ENCODE measurements at places on chromosomes 12 and 14.

DNA sequence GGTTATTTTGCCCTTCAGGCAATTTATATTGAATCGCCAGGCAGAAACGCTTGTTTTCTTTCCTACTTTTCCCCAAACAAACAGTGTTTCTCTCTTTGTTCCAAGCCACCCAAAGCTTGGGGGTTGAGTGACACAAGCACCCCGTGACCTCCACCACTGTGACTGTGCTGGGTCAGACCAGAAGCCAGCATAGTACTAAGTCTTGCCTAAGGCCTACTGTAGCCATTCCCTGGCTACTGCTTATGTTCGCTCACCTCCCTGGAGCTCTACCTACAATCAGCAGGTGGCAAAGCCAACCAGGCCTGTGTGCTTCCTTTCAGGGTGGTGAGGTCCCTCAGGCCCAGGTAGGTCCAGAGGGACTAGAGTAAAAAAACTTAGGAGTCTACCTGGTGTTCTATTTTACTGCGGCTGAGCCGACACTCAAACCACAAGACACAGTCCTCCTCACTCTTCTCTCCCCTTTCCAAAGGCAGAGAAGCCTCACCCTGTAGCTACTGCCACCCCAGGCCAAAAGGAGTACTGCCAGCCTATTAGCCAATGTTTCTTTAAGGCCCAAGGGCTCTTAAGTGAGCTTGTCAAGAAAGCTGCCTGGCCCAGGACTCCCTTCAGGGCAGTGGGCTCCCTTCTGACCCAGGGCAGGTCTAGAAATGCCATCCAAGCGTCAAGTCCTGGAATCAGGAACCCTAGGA lies 411.8 kb upstream of the MIS18BP1 start:
- no peak for DNase-seq

DNA sequence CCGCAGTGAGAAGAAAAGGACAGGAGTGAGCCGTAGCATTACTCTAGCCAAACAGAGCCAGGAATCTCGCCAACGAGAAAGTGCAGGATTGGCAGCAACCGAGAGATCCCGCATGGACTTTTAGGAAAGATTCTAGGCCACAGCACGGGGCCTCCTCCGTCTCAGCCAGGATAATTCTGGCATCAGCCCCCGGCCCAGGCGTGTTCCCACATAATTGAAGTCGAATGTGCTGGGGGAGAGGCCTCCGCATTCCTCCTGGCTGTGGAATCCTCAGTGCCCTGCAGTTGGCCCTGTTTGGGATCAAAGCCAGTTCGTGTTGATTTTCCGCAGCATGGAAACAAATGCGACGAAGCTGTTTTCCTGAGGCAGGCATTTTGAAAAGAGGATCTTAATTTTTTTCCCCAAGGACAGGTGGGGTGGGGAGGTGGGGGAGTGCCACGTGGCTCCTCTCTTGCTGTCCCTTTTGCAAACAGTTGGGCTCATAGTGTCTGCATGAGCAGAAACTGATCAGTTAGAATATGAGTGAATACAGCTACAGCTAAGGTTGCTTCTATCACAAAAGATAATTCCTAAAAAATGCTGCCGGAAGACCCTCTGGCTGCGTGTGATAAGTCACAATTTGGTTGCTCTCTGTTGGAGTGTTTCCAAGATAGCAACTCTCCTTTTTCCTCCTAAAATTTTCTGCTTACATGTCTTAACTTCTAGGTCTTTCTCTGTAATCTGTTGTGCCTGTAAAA lies 37.3 kb upstream of the ATXN2 start:
- no peak for DNase-seq

- DNase-seq, result no peak
Observed at GRCh38 chr14:22471545-22472121, 117.4 kb downstream of the DAD1 start.

GRCh38 chr12:67052981-67053380 lies 216.2 kb upstream of the CAND1 start:
- no peak for DNase-seq

Data from T-helper 9 cell (primary cell).